Activated T-helper 1 cell treated with anti-CD3 and anti-CD28 coated beads, Interleukin-12 subunit alpha, Interleukin-12 subunit beta, Interleukin-2, Interleukin-4 antibody, amounts not matched to agents 30 ng/mL and 10 ng/mL and 1 ng/mL, durations not matched to agents 14 hours and 24 hours and 36 hours (primary cell): ENCODE measurements at places on chromosomes 4 and X.

- H3K27me3 ChIP-seq, result no peaks in the 10 kb centered on the region
- H3K27ac ChIP-seq, result no peak overlapping the region
- peaks cover 2% of the 10 kb centered on the region for H3K36me3 ChIP-seq
- no peak for DNase-seq
Measured at GRCh38 chr4:159242427-159242826, 139.5 kb downstream of the RAPGEF2 start.

DNA sequence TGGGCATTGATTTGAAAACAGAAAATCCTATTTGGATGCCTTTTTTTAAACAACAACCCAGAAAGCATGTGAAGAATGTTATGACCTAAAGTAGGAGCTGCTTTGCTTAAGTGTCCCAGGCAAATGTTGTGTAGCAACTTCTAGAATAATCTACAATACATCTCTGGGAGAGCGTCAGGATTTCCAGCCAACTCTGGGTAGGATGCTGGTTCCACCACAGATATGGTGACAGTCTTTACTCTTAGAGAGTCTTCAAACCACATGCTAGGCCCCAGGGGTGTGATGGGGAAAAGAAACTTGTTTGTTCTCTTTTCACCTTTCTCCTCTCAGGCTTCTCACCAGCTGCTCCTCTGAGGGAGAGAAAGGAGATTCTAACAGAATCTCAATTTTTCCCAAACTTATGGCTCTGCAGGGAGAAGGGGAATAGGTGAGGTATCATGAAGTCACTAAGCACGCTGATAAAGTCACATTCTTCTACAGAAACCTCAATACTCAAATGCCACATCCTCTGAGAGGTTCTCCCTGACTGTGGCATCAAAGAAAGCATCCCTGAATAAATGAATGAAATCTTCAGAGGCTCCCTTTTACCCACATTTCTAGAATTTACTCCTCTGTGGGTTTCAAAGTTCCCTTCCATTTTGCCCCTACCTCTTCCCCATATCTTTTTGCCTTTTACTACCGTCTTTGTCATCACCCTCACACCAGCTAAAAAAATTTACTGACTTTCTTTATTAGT is 171.6 kb upstream of the RAI2 start:
- H3K4me3 ChIP-seq, result no peak overlapping the region
- no peak for DNase-seq
- peaks cover 2% of the 10 kb centered on the region for H3K27me3 ChIP-seq
- H3K27ac ChIP-seq, result no peak overlapping the region
- H3K36me3 ChIP-seq, result no peaks in the 10 kb centered on the region

- no peak overlapping the region for H3K4me3 ChIP-seq
- DNase-seq, result no peak
- H3K36me3 ChIP-seq, result peaks cover 20% of the 10 kb centered on the region
- no peaks in the 10 kb centered on the region for H3K27me3 ChIP-seq
- H3K27ac ChIP-seq, result no peak overlapping the region
Measured at GRCh38 chr4:118745357-118745756, 60.2 kb downstream of the METTL14 start.

GRCh38 chr4:36056136-36056535 is 188.2 kb downstream of the ARAP2 start:
- H3K36me3 ChIP-seq, result no peaks in the 10 kb centered on the region
- H3K4me3 ChIP-seq, result no peak overlapping the region
- H3K27ac ChIP-seq, result no peak overlapping the region
- no peaks in the 10 kb centered on the region for H3K4me1 ChIP-seq
- no peaks in the 10 kb centered on the region for H3K27me3 ChIP-seq

DNA sequence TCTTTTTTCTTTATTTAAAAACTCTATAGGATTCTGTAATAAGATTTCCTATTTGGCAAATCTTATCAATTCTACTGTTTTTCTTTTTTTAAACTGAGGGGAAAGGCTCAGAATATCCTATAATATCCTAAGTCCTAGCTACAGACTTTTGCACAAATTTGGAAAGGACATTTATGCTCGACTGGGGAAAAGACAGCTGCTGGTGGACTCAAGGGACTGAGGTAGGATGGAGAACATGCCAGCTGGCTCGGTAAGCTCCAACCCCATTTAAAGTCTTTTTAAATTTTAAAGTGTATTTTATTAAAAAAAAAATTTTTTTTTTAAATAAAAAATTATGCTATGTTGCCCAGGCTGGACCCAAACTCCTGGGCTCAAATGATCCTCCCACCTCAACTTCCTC is 36.8 kb downstream of the BOD1L1 start:
- no peak overlapping the region for H3K4me3 ChIP-seq
- no peak overlapping the region for H3K27ac ChIP-seq
- H3K27me3 ChIP-seq, result no peaks in the 10 kb centered on the region

GRCh38 chr4:24730256-24731001 is 64.9 kb upstream of the SOD3 start:
- H3K27ac ChIP-seq, result no peak overlapping the region
- no peaks in the 10 kb centered on the region for H3K27me3 ChIP-seq
- no peaks in the 10 kb centered on the region for H3K4me1 ChIP-seq
- DNase-seq, result no peak
- H3K36me3 ChIP-seq, result no peaks in the 10 kb centered on the region
- no peak overlapping the region for H3K4me3 ChIP-seq

GRCh38 chr4:147247579-147247978 is 233.3 kb upstream of the EDNRA start:
- H3K27me3 ChIP-seq, result peaks cover 3% of the 10 kb centered on the region
- H3K27ac ChIP-seq, result no peak overlapping the region
- no peaks in the 10 kb centered on the region for H3K4me1 ChIP-seq
- no peak overlapping the region for H3K4me3 ChIP-seq

DNA sequence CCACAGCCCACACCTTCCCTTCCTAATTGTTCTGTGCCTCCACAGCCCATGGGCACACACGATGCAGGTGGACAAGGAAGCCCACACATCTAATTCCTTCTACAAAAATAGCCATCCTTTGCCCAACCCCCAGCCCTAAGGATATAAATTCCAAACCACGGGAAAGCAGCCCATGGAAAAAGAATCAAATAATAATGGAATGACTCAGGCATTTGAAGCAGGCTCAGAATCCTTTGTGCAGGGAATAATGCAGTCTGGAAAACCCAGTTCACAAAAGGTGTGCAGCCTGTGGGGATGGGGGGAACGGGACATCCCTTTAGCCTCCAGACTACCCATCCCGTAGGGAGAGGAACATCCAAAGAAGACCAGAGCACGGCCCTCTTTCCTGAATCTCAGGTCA is 342.3 kb upstream of the GALNT7 start:
- H3K27ac ChIP-seq, result no peak overlapping the region
- no peaks in the 10 kb centered on the region for H3K27me3 ChIP-seq
- H3K4me3 ChIP-seq, result no peak overlapping the region
- H3K36me3 ChIP-seq, result no peaks in the 10 kb centered on the region
- no peaks in the 10 kb centered on the region for H3K4me1 ChIP-seq

DNA sequence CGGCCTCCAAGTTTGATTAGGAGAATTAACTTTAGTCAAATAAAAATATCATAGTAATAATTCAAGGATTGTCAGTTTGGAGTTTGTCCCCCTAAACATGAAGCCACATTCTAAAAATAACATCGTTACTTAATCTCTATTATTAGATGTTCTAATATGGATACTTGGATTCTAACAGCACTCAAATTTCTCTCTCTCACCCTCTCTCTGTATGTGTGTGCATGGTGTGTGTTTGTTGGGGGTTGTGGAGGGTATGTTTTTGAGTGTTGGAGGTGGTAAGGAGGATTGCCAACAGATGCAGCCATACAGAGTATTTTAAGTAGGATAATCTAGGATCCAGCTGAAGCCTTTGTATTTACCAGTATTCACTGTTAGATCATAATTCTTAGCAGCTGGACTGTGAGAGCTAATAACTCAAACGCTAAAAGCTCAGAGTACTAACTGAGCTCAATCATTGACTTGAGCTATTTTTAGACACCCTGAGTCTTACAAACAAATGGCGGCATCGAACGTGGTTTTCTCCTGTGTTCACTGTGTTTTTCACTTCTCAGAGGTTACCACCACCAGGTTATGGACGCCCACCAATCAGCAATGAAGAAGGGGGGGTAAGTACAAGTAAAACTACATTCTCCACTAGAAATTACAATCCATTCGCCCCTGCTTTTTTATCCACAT is 8.8 kb downstream of the ENAM start:
- DNase-seq, result no peak
- peaks cover 9% of the 10 kb centered on the region for H3K27me3 ChIP-seq
- no peaks in the 10 kb centered on the region for H3K36me3 ChIP-seq
- no peak overlapping the region for H3K27ac ChIP-seq
- no peak overlapping the region for H3K4me3 ChIP-seq

- no peak for DNase-seq
- no peak overlapping the region for H3K27ac ChIP-seq
- H3K36me3 ChIP-seq, result no peaks in the 10 kb centered on the region
- H3K4me1 ChIP-seq, result no peaks in the 10 kb centered on the region
- H3K4me3 ChIP-seq, result no peak overlapping the region
Measured at GRCh38 chr4:27666943-27667342, 806.3 kb downstream of the STIM2 start.

DNA sequence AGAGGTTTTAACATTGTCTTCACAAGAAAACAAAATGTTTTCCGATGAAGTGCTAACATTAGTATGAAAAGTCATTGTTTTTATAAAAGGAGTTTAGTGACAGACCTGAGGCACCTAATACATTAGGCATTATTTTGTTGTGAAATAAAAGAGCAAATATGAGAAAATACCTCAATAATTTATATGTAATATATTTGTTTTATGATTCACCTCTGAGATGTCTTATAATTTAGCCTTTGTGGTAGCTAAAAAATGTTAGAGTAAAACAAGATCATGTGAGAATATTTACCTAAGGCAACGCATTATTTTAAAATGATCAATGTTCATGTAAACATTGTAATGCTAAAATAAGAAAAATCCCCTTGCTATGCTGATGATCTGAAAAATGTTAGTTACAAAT is 100.9 kb upstream of the WDFY3 start:
- H3K4me1 ChIP-seq, result no peaks in the 10 kb centered on the region
- no peak overlapping the region for H3K4me3 ChIP-seq
- H3K27ac ChIP-seq, result no peak overlapping the region
- H3K36me3 ChIP-seq, result no peaks in the 10 kb centered on the region
- no peak for DNase-seq

DNA sequence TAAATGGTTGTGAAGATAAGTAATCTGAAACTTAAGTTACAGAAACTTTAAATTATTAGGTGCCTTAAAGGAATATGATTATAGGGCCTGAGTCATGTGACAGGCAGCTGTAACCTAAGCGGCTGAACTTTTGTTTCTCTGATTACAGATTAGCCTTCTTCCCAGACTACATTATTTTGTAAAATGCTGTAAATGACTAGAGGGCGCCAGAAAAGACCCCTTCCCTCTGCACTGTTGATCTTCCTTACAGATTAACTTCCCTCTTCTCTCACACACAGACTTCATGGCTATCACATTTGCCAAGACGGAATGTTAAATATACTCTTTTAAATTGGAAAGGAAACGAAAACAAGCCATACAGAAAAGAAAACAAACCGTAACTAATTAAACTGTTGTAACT is 96.6 kb downstream of the EVC2 start:
- H3K4me3 ChIP-seq, result no peak overlapping the region
- no peak overlapping the region for H3K27ac ChIP-seq

DNA sequence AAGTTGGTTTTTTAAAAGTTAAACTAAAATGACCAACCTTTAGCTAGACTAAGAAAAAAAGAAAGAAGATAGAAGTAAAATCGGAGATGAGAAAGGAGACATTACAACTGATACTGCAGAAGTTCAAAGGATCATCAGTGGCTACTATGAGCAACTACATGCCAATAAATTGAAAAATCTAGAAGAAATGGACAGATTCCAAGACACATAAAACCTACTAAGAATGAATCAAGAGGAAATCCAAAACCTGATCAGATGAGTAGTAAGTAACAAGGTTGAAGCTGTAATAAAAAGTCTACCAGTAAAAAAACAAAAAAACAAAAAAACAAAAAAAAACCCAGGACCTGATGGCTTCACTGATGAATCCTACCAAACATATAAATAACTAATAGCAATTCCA is 16.1 kb downstream of the IQCM start:
- no peaks in the 10 kb centered on the region for H3K27me3 ChIP-seq
- no peaks in the 10 kb centered on the region for H3K4me1 ChIP-seq
- no peak overlapping the region for H3K27ac ChIP-seq
- H3K36me3 ChIP-seq, result no peaks in the 10 kb centered on the region
- no peak overlapping the region for H3K4me3 ChIP-seq

GRCh38 chr4:53510321-53510720 is 81.0 kb downstream of the LNX1 start:
- H3K36me3 ChIP-seq, result no peaks in the 10 kb centered on the region
- no peaks in the 10 kb centered on the region for H3K4me1 ChIP-seq
- H3K27ac ChIP-seq, result no peak overlapping the region
- no peak for DNase-seq
- H3K27me3 ChIP-seq, result no peaks in the 10 kb centered on the region

DNA sequence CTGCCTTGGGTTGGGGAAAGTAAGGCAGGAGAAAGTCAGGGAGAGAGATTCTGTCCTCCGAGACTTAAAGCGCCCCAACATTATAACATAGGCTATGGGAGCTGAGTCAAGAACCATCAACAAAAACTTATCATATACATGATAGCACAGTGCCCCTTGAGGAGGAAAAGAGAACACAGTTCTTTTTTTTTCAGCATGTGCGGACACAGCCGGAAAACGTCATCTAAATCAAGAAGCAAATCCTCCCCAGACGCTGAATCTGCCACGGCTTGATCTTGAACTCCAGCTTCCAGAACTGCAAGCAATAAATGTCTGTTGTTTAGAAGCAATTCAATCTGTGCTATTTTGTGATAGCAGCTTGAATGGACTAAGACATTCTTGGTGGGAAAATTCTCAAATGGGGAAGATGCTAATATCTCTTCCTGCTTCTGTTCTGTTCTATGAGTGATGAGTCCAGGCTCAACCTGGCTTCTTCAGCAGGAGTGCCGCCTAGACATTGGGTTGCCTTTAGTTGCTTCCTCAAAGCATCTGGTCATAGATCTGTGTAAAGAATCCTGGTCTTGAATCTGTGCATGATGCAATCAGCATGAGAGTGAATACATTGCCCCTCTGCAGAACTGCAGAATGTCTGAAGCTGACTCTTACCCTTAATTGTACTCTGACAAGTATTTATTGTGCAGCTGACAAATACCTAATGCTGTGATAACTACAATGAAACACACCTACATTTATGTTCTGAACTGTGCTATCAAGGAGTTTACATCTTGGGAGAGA is 549.8 kb upstream of the PRKX start:
- no peak for DNase-seq
- H3K4me3 ChIP-seq, result no peak overlapping the region
- H3K27ac ChIP-seq, result no peak overlapping the region

GRCh38 chr4:37561196-37561802 is 124.9 kb downstream of the RELL1 start:
- no peak for DNase-seq
- H3K27ac ChIP-seq, result no peak overlapping the region
- H3K36me3 ChIP-seq, result no peaks in the 10 kb centered on the region
- peaks cover 4% of the 10 kb centered on the region for H3K27me3 ChIP-seq
- no peaks in the 10 kb centered on the region for H3K4me1 ChIP-seq
